Stimulated activated CD8-positive, alpha-beta memory T cell treated with anti-CD3 and anti-CD28 coated beads, Interleukin-7, amount 100 ng/mL, for 48 hours (primary cell): ENCODE measurements at places on chromosomes 3 and 15.
A peak's percentile ranks its signal among the peaks of the same experiment; 100 is the strongest.

DNA sequence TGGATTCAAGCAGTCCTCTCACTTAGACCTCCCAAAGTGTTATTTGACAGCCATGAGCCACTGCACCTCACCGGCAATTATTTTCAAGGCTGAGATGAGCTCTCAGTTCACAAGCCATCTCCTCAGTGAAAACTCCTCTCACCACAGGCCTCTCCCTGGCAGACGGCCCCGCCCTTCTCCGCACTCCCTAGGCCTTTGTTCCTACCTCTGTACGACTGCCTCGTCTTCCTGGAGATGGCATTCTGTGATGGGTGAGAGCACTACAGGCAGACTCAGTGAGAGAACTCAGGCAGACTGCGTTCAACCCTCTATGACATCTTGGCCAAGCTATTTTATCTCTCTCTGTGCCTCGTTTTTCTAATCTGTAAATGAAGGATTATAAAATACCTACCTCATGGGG lies 67.0 kb upstream of the TPM1 start:
- DNase-seq = no peak

DNA sequence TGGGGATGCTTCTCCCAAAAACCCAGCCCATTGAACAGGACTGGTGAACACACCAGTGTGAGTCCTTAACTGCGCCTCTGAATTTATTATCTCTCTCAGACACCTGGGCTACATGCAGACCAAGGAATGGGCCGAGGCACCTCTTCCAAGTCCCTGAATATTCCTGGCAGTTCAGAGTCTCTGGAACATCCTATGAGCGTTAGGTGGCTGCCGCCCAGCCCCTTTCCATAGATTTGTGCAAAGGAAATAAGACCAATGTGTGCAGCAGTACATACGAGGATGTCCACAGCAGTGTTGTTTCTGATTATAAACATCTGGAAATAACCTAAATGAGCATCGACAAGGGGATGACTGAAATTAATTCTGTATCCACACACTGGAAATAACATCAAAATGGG lies 104.9 kb upstream of the RPL32 start:
- DNase-seq = no peak

DNA sequence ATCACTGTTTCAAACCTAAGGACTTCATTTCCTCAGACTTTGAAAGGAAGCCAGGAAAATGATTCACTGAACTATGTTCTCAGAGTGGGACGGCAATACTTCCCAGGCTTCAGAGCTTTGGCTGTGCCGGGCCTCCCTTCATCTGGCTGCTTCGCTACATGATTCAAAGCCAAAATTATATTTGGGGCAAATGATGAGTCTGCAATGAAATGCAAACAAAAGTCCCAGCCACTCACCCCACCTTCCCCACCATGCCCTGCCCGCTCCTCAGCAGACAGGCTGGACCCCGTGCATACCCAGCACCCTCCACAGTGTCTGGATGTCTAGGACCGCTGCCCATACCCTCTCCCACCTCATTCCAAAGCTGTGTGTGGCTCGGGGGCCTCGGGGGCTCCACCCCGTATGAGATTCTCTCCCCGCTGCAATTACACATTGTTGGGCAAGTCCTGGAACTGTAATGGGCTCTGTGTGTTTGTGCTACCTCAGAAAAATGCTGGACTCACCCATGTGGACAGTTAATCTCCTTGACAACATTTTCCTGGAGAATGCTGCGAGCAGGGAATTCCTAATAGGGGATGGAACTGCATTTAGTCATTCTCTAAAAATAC lies 32.2 kb downstream of the ATP10A start:
- DNase-seq = no peak

- DNase-seq = no peak
Observed at GRCh38 chr3:187044867-187045552, 94.3 kb downstream of the RPL39L start.

DNA sequence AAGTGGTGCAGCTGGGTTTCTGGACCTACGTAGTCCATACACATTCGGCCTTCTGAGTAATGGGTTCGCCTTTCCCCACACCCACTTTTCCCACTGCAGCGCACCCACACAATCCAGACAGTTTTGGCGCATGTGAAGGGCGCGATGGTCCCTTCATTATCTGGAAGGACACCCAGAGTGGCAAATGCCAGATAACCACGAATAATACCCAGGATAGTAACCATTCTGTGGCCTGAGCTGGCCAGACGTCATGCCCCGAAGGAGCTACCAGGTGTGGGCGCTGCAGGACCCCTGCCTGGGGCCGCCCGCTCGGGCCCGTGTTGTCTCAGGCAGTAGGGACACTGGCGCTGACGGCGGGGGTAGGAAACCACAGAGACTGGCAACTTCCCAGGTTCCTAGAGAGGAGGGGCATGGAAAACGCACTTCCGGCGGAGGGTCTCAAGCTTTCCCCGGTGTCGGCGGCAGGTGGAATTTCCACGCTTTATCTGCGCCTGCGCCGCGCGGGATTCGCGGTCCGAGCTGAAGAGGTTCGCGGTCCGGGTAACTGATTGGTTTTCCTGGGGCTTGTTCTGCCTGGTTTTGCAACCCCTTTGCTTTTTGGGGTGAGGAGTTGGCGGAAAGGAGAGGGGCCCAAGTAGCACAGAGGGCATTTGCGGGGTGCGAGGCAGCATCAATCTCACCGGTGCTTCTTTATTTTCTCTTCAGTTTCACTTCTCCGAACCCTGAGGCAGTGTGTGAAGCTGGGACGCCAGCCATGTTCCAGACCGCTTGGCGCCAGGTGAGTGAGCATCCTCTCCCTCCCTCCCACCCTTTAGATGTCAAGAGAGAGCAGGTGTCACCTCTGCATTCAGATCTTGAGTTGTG lies at the start of gene ZNF620:
TSS of gene ZNF620 (plus strand) at position 441 of the 864 bp plus-strand sequence. CDS start at position 755, 314 bp downstream.
- peak; percentile 33 for DNase-seq

- no peak for DNase-seq
Observed at GRCh38 chr3:136135039-136135802, 60.9 kb downstream of the MSL2 start.

DNA sequence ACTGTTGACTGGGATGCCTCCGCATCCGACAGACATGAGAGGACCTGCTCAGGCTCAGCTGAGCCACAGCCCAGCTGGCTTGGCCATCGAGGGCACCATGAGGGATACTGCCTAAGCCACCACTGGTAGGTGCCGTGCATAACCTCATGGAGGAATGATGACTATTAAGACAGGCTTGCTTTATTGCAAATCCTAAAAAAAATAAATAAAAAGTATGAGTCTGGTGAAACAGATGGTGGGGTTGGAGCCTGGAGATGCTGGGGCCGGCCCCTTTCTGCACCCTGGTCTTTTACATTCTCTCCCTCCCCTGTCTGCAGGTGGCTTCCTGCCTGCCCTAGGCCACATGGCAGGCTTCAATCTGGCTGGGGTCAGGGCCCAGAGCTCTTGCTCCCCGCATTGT lies 24.0 kb upstream of the RAD18 start:
- DNase-seq = no peak

GRCh38 chr3:49636883-49637609 lies 37.1 kb upstream of the APEH start:
- no peak for DNase-seq

DNA sequence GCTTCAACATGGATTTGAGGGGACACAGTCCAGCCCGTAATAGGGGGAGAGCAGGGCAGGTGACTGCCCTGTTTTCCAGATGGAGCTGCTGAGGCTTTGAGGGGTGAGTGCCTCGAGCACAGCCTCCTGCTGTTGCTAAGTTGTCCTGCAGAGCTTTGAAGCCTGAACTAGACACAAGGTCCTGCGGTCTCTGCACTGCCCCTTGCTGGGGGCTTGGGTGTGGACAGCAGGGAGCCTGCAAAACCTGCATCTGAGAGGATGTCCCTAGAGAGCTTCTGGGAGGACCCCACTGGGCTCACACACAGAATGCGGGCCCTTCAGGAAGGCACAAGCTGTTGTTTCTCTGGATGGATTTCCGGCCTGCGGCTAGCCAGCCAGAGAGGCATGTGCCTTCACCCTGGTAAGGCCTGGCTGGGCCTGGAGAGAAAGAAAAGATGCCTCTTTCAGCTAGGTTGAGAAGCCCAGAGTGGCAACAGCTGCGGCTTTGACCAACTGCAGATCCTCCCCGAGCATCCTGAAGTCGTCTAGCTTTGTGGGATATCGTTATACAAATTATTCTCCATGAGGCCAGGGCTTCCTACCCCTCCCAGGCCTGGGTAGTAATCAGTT lies 226.2 kb downstream of the SLCO3A1 start:
- DNase-seq = no peak

- DNase-seq = no peak
Observed at GRCh38 chr15:34490417-34491193, 53.0 kb upstream of the GOLGA8A start.

DNA sequence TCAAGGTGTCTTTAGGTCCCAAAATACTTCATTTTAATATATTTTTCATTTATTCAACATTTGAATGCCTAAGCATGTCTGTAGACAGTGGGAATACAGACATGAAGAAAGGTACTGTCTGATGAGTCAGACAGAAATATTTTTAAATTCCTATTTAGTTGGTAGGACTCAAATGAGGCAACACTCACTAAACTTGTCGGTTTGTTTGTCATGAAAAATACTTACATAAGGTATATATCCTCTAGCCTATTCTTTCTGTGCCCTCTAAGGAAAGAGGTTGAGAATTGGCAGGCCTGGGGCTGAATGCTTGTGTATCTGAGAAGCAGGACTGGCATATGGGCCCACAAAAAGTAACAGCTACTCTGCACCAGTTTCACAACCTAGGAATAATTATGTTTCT lies 423.6 kb upstream of the MDFIC2 start:
- DNase-seq = no peak

DNA sequence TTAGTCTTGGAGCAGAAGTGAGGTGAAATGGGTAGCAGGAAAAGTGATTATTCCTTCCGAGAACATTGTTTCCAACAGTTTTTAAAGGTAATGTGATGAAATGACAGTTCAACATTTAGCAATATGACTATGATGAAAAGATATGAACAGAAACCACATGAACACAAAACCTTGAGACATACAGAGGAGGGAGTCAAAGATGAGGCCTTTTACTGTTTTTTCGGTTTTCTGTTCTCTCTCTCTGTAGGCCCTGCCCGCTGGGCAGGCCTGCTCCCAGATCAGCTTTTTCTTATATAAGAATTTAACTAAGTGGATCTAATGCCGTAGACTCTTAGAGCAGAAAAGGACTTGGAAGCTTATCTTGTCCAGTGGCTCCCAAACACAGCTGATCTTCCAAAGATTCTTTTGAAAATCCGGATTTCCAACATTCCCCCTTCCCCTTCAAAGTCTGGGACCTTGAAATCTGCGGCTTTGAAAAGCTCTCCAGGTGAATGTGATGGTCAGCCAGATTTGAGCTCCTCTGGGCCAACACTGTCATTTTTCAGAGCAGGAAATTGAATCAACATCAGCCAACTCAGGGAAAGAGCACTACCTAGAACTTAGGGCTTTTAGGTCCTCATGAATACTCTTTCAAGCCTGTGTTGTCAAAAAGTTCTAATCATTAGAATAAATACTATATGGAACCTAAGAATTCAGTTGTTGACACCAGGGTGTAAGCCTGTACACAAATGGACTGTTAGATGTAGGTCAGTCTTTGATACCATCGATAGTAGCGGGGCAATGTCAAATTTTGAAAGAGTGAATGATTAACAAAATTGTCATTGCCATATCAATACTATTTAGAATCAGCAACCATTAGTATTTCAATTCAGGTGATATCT lies 372.7 kb downstream of the SHQ1 start:
- no peak for DNase-seq

DNA sequence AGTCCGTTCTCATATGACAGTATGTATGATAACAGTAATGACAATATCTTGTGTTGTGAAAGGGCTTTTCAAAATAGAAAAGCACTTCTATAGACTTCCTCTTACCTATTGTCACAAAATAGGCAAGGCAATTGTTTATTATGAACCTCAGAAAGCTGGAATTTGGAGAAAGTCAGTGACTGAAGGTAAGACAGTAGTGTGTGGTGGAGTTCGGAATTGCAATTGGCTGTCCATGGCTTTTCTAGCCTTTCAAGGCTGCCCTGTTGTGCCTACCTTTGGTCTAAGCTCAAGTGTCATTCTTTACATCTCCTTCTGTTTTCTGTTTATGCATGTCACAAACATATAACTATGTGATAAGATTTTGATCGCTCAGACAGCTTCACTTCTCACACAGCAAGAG lies 219.3 kb upstream of the NR2E3 start:
- no peak for DNase-seq

DNA sequence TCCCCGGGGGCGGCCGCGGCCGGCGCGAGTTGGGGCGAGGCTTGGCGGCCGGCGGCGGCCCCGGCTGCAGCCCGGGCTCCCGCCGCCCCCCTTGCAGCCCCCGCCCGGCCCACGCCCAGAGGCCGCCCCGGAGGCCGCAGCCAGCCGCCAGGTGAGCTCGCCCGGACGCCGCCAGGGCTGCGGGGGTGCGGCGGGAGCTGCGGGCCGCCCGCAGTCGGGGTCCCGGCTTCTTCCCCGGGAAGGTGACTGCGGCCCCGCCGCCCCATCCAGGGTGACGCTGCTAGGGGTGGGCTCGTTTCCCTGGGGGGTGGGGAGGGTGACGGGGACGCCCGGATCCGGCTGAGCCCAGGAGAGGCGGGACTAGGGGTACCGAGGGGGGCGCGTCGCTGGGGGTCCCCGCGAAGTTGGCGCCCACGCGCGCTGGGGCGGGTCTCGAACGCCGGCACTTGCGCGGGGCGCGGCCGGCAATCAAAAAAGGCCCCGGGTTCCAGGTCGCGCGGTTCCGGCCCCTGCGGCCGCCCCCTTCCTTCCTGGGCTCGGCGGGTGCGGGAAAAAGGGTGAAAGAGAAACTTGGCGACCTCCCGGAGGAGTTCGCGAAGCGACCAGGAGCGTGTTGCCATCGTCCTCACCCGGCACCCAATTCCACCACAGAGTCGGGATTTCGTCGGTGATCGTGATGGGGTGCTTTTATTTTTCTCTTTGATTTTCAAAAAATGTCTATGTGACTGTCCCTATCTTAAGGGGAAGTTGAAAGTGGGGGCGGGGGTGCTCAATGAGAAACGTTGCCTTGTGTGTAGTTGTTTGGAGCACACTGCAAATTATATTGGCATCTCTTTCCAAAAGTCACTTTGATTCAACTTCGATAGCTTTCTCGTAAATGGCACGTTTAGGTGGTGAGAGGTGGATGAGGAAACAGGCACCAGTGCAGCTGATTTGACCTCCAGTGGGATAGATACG lies 619 bp downstream of the ATXN7 start:
- DNase-seq = peak; percentile 32

DNA sequence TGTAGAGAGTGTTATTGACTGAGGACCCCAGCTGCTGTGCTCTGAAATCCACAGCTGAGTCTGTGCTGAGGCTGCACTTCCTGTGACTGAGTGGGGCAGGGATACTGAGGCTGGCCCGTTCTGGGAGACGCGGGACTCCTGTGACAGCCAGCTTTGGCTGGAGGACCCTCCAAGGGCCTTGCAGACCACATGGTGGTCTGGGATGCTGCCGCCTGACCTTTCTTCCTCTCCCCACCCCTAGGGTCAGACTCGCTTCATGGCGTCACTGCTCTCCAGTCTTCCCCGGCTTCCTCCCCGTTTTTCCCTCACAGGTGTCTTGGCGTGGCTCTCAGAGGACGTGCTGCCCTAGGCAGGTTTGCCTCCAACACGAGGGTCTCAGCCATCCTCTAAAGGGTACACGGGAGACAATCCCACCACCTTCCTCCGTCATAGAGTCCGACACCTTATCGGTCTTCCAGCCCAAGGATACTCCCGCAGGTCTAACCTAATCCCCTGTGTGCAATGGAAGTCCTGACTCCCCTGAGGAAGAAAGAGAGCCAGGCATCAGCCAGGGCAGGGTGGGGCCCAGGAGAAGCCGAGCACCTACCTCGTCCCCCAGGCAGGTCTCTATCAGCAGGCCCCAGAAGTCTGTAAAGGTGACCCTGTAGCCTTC lies 19.9 kb upstream of the EHD4 start:
- no peak for DNase-seq

GRCh38 chr3:181791056-181791955 lies 79.6 kb downstream of the SOX2 start:
- no peak for DNase-seq

- DNase-seq = no peak
Observed at GRCh38 chr3:95710684-95711083, 1103.7 kb upstream of the EPHA6 start.
